Kidney epithelial cell (primary cell): ENCODE measurements at places on chromosomes 16 and 17. TPM values are rescaled to one million over a fixed set of nuclear protein-coding genes. Genes with fewer than 3 reads are reported as not detected.

Gene SMIM36
- not detected in 2 replicates for total RNA-seq

Gene CDH13
- total RNA-seq, result 32.8 and 39.3 TPM in 2 replicates

Gene SEPTIN1
- total RNA-seq, result 0.38 and 0.62 TPM in 2 replicates

Gene WFIKKN1
- 0.08 TPM in 1 of 2 replicates, not detected in the other for total RNA-seq

Gene LAT
- 2.9 and 8.6 TPM in 2 replicates for total RNA-seq
